ENCODE measurements at places on chromosomes 3 and 15.

GRCh38 chr3:185423178-185423577, 60.2 kb downstream of the MAP3K13 start:
- DNase-seq = no peak
- H3K4me1 ChIP-seq = no peaks in the 10 kb centered on the region
- no peaks in the 10 kb centered on the region for H3K27me3 ChIP-seq
- H3K4me3 ChIP-seq = no peak overlapping the region
- H3K36me3 ChIP-seq = no peaks in the 10 kb centered on the region

- H3K4me1 ChIP-seq = peaks cover 12% of the 10 kb centered on the region
- H3K4me3 ChIP-seq = no peak overlapping the region
- no peaks in the 10 kb centered on the region for H3K36me3 ChIP-seq
Observed at GRCh38 chr15:59260090-59260489, 53.4 kb downstream of the LDHAL6B start.

DNA sequence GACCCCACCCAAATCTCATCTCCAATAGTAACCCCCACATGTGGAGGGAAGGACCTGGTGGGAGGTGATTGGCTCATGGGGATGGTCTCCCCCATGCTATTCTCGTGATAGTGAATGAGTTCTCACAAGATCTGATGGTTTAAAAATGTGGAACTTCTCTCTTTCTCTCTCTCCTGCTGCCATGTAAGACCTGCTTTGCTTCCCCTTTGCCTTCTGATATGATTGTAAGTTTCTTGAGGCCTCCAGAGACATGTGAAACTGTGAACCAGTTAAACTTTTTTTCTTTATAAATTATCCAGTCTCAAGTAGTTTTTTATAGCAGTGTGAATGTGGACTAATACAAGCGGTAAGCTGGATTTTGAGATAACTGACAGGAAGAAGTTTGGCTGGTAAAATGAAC, 60.3 kb upstream of the MBNL1 start:
- no peak overlapping the region for H3K27ac ChIP-seq
- H3K4me3 ChIP-seq = no peak overlapping the region
- peaks cover 1% of the 10 kb centered on the region for H3K36me3 ChIP-seq
- DNase-seq = no peak
- no peaks in the 10 kb centered on the region for H3K27me3 ChIP-seq
- H3K4me1 ChIP-seq = peaks cover 51% of the 10 kb centered on the region

GRCh38 chr3:74844428-74844827, 230.0 kb upstream of the CNTN3 start:
- no peak overlapping the region for H3K4me3 ChIP-seq
- DNase-seq = no peak
- H3K36me3 ChIP-seq = peaks cover 2% of the 10 kb centered on the region
- H3K4me1 ChIP-seq = no peaks in the 10 kb centered on the region
- H3K27me3 ChIP-seq = no peaks in the 10 kb centered on the region

- H3K36me3 ChIP-seq = peaks cover 8% of the 10 kb centered on the region
- H3K4me3 ChIP-seq = peak overlapping the region; percentile 89
- no peaks in the 10 kb centered on the region for H3K27me3 ChIP-seq
- H3K27ac ChIP-seq = peak overlapping the region; percentile 91
- no peak for DNase-seq
Observed at GRCh38 chr3:49673121-49673714, 933 bp upstream of the APEH start.

GRCh38 chr3:197907196-197907595, 42.8 kb upstream of the RPL35A start:
- no peaks in the 10 kb centered on the region for H3K27me3 ChIP-seq
- no peak overlapping the region for H3K4me3 ChIP-seq
- peaks cover 1% of the 10 kb centered on the region for H3K36me3 ChIP-seq
- H3K27ac ChIP-seq = no peak overlapping the region
- H3K4me1 ChIP-seq = peaks cover 14% of the 10 kb centered on the region

Data from central memory CD8-positive, alpha-beta T cell (primary cell).